ENCODE measurements at places on chromosomes 3 and 15. TPM values are rescaled to one million over a fixed set of nuclear protein-coding genes. Genes with fewer than 3 reads are reported as not detected.

DNA sequence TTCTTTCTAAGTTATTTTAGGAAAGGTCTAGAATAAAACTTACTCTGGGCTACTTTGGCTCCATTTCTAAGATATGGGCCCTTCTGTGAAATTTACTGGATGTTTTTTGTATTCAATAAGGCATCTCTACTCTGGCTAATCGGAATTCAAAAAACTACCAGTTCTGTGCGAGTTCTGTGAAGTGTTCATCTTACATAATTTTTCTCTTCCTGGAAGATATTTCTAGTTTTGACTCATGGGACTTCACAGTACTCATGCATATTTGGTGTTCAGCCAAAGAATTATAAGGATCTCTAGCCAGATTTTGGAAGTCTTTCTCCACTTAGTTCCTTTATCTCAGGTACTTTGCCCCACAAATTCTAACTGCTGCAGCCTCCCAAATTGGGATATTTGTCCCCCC, 46.4 kb upstream of the MBNL1 start:
- no peak overlapping the region for H3K27ac ChIP-seq
- no peak overlapping the region for H3K4me3 ChIP-seq
- no peaks in the 10 kb centered on the region for H3K36me3 ChIP-seq
- no peak for DNase-seq
- no peaks in the 10 kb centered on the region for H3K4me1 ChIP-seq
- no peaks in the 10 kb centered on the region for H3K27me3 ChIP-seq

- no peaks in the 10 kb centered on the region for H3K27me3 ChIP-seq
- no peaks in the 10 kb centered on the region for H3K36me3 ChIP-seq
- DNase-seq, result no peak
- no peak overlapping the region for H3K27ac ChIP-seq
These were observed 13.1 kb downstream of the CCR5AS start for GRCh38 chr3:46393554-46394434.

GRCh38 chr15:74381481-74381880, 14.0 kb upstream of the CYP11A1 start:
- DNase-seq, result no peak
- no peaks in the 10 kb centered on the region for H3K27me3 ChIP-seq
- no peak overlapping the region for H3K4me3 ChIP-seq
- H3K36me3 ChIP-seq, result no peaks in the 10 kb centered on the region
- H3K27ac ChIP-seq, result no peak overlapping the region

DNA sequence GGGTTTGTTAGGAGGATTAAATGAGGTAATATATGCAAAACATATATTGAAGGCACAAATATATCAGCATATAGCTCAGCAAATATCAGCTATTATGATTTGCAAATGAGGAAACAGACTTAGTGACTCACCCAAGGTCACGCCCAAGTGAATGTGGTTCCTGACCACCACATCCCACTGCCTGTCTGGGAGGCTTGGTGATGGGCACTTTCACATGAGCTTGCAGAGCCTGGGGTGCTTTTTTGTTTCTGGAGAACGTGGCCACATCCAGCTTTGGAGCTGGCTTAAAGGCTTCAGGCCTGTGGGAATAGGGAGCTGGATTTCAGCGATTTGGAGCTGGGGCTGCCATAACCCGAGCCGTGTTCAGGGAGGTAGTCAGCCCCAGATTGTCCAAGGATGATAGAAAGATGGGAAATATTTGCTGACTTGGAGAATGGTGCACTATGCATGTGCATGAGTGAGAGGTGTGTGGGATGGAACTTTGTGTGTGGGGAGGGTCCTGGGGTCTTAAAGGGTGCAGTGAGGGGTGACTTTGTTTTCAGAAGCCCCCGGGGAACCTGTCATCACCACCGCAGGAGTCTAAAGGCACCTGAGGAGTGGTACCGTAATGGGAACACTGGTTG, 12.0 kb upstream of the FGD5 start:
- no peak overlapping the region for H3K4me3 ChIP-seq
- DNase-seq, result no peak
- peaks cover 3% of the 10 kb centered on the region for H3K4me1 ChIP-seq
- H3K27me3 ChIP-seq, result no peaks in the 10 kb centered on the region

DNA sequence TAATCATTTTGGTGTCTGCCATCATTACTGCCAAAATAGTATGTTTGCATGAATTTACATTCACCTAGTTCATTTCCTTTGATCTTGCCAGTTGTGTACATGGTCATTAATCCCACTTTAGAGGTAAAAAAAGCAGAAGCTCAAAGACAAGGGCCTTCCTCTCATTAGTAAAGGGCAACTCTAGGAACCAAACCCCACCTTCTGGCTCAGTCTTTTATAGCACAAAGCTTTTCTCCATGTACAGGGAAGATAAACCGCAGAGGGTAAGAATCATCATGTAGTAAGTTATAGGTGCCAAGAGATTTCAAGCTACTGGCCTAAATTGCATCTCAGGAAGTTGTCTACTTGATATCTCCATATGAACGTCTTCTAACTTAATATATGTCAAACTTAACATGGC, 19.3 kb upstream of the SPG21 start:
- no peaks in the 10 kb centered on the region for H3K36me3 ChIP-seq
- no peaks in the 10 kb centered on the region for H3K27me3 ChIP-seq
- H3K4me1 ChIP-seq, result no peaks in the 10 kb centered on the region
- no peak overlapping the region for H3K4me3 ChIP-seq

DNA sequence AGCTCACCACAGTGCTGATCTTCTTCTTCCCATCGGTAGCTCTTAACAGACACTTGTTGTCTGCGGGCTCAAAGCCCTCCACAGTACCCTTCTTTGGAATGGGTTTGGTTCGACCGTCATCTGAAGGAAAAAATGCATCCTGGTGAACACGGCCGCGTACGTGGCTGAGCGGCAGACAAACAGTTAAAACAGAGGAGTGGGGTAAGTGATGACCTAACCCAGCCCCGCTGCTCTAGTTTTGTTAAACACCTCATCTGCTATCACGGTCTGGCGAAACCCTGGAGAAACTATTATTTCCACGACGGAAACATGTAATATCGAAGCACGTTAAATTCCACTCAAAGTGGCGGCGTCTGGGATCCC, 725 bp downstream of the SRP14 start:
- H3K36me3 ChIP-seq, result peaks cover 2% of the 10 kb centered on the region
- H3K4me1 ChIP-seq, result peaks cover 1% of the 10 kb centered on the region
- no peaks in the 10 kb centered on the region for H3K27me3 ChIP-seq
- peak overlapping the region; percentile 91 for H3K27ac ChIP-seq
- peak overlapping the region; percentile 99 for H3K4me3 ChIP-seq
- DNase-seq, result no peak

- no peaks in the 10 kb centered on the region for H3K27me3 ChIP-seq
- no peaks in the 10 kb centered on the region for H3K4me1 ChIP-seq
- H3K4me3 ChIP-seq, result no peak overlapping the region
- no peak for DNase-seq
- H3K36me3 ChIP-seq, result no peaks in the 10 kb centered on the region
These were observed 53.2 kb upstream of the CTSH start for GRCh38 chr15:78997981-78998499.

DNA sequence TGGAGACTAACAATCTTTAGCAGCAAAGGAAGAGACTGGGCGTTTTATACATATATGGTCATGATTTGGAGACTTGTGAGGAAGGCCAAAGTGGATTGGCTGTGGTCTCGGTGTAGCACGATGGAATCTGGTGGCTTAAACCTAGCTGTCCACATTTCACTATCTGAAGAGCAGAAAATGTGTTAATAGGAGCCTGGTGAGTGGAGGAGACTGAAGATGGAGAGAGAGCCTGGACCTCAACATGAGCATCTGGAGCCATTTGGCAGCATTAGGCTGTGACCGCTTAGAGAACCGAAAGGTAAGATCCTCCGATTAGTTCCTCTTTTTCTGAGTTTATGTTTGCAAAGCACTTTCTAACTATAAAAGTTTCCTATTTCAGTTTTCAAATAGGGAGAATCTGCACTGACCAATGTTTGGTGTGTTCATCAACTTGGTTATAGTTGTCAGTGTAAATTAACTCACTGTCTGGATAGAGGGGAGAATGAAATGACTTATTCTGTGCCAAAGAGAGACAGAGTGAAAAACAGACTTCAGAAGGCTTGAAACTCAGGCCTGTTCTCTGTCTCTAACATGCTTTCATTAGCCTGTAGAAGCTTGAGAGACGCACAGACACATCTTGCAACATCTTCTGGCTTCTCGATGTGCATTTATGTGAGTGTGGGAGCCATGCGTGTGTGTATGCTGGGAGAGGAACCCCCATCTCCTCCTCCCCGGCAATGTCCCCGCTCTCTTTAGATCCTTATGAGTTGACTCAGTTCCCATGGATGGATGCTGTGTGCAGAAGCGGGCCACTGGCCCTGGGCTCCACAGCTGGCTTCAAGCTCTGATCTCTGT, 244.7 kb upstream of the TBL1XR1 start:
- no peak overlapping the region for H3K4me3 ChIP-seq
- peaks cover 5% of the 10 kb centered on the region for H3K4me1 ChIP-seq

GRCh38 chr15:41207687-41208448, 22.7 kb downstream of the EXD1 start:
- no peak overlapping the region for H3K4me3 ChIP-seq
- no peaks in the 10 kb centered on the region for H3K4me1 ChIP-seq
- no peak overlapping the region for H3K27ac ChIP-seq
- H3K36me3 ChIP-seq, result no peaks in the 10 kb centered on the region
- DNase-seq, result no peak

GRCh38 chr15:71807691-71808091, 2.7 kb upstream of the NR2E3 start:
- DNase-seq, result no peak
- no peaks in the 10 kb centered on the region for H3K36me3 ChIP-seq
- H3K27ac ChIP-seq, result no peak overlapping the region
- no peaks in the 10 kb centered on the region for H3K27me3 ChIP-seq
- no peaks in the 10 kb centered on the region for H3K4me1 ChIP-seq

- no peak for DNase-seq
- no peaks in the 10 kb centered on the region for H3K27me3 ChIP-seq
- no peak overlapping the region for H3K4me3 ChIP-seq
- H3K27ac ChIP-seq, result no peak overlapping the region
- no peaks in the 10 kb centered on the region for H3K4me1 ChIP-seq
These were observed 113.0 kb downstream of the NLGN1 start for GRCh38 chr3:173510565-173510964.

The TMED3 gene
- 23.1 TPM for total RNA-seq

The CCR5 gene
- total RNA-seq, result 0.23 TPM

The TGM4 gene
- not detected for total RNA-seq

The ZFAND6 gene
- 59.4 TPM for total RNA-seq
